Astrocyte of the spinal cord (primary cell): ENCODE measurements at places on chromosomes 4 and X.
A peak's percentile ranks its signal among the peaks of the same experiment; 100 is the strongest.

DNA sequence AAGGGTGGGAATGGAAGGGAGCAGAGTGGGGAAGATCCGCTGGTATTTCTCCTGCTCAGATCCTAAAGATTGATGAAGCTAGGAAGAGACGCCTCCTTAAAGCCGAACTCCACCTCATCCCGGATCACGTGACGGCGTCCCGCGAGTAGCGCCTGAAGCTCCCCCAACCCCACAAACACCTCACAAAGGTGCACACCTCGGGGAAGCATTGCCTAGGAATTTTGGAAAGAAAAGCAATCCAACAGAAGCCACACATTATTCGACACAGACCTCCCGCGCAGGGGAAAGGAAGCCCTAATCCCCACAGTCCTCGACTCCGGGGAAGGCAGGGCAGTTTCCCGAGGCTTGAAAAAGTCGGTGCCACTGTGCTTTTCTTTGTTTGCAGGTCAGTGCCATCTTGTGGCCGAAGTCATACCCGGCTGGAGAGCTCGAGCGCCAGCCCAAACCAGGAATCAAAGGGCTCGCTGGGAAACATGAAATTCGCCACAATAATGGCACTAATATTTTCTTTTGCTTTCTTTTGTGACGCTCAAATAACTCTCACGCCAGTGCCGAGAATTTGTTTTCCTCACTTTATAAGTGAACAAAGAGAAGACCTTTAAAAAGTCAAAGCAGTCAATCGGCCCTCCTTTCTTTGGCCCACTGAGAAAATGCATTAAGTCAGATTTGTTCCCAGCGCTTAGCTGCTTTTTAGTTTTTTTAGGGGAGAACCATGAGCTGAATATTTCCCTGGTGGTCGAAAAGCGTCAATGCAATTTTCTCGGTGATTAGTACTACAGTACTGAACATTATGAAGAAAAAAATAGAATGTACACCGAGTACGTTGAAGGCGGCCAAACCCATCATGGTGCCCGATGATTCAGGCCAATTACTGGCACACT, at the start of gene NPY1R:
Gene NPY1R, minus strand, starts transcription at position 71 of the 881 bp plus-strand sequence. CDS start 6,042 bp downstream, outside the sequence.
- DNase-seq, result peak; percentile 83

- no peak for DNase-seq
Observed at GRCh38 chrX:69031181-69031580, 134.1 kb downstream of the PJA1 start.

DNA sequence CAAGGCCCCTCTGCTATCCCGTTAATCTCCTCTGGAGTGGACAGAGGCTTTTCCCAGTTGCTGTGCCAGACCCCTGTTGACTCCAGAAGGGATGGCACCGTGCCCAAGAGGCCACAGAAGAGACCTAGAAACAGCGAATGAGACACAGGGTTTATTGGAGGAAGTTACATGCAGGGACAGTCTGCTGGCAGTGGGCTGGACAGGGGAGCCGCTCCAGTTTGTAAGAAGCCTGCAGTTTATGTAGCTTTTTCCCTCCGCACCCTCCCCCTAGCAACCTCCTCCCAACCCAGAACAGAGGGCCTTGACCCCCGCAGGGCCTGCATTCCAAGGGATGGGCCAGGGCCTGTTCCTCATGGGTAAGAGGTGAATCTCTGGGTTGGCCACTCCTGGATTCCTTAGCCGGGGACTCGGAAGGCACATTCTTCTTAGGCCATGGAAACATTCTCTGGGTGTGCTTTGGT, 216.8 kb upstream of the PSAPL1 start:
- DNase-seq, result peak; percentile 58

DNA sequence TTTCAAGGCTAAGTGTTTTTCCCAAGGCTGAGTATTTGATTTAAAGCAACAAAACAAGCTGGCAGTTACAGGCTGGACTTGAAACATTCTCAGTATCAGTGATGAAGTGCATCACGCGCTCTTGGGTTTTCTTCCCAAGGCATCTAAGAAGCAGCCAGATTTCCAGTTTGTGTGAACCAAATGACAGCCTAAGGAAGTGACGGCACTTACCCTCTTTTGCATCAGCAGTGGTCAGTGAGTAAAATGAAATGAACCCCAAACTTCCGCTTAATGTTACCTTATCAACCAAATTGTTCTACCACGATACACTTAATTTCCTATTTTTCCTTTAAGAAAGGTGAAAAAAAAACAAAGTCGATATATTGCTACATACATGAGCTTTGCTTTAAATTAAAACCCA, 15.8 kb upstream of the GYPE start:
- DNase-seq, result no peak

DNA sequence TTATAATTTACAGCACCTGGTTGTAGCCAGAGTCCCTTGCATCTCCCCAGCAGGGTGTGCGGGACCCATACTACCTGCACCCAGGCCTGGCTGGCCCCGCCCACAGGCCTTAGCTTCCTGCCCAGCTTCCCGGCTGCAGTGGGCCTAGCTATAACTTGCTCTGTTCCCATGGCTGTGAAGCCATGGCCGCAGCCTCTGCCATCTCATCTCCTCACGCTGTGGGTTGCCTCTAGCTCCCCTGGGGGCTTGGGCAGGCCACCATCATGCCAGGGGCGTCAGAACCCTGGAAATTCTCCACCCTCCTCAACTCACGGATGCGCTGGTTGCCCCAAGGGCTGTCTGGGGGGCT, 26.1 kb upstream of the SORBS2 start:
- no peak for DNase-seq

GRCh38 chr4:105329081-105329480, 144.8 kb downstream of the PPA2 start:
- no peak for DNase-seq

GRCh38 chr4:152992466-152992865, 56.3 kb downstream of the FHDC1 start:
- DNase-seq, result no peak

DNA sequence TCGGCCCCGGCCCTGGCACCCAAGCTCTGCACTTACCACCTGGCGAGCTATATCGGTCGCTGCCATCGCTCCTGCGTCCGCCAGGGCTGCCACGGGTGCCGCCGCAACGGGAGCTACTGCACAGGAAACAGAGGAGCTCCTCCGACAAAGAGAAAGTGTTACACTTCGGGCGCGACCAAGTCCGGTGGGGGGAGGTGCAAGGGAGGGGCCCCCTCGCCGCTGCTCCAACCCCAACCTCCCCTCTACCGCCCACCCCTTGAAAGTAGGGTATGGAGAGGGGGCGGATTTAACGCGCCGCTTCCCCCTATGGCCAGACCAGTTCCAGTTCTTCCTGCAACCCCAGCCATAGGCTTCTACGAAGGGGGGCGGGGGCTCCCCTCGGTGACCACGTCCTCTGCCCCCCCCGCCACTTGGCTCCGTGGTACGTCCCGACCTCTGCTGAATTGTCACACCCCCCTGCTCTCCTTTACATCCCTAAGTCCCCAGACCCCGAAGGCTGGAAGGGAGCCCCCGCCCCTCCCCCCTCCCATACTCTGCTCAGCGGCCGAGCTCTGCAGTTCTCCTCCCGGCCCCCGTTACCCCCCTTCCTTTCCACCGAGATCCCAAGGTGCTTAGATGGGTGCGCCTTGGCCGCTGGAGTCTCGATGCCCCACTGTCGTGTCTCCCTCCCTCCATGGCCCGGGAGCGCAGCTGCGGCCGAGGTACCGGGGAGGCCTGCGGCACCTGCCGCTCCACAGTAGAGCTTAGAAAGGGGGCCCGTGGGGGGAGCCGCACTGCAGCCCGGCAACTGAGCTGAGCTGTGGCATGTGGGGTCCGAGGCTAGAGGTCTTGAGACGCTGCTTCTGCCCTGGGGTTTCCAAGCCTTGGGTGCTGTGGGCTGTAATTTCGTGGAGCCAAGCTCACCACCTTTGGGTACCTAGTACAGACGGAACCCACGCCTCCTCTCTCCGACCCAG, at the start of gene SEPTIN6:
Gene SEPTIN6, minus strand, starts transcription at position 129 of the 956 bp plus-strand sequence. Its CDS starts 63 bp downstream, at position 66.
- DNase-seq, result peak; percentile 75

DNA sequence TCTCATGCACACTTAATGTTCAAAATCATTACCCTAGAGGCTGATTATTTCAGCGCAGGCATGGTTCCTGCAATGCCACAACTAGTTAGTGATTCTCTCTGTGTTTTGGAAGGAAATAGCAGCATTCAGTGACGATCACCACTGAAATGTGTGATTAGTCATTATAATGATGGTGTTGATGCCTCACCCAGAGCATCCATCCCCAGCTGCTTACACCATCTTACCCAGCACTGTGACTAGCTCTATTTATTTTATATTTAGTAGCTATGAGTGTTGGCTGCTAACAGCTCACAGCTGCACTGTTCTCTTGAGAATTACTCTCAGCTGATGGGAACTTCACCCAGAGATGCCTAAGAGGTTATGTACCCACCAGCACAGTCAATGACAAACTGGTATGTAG, 60.5 kb upstream of the TSPAN7 start:
- DNase-seq, result no peak

DNA sequence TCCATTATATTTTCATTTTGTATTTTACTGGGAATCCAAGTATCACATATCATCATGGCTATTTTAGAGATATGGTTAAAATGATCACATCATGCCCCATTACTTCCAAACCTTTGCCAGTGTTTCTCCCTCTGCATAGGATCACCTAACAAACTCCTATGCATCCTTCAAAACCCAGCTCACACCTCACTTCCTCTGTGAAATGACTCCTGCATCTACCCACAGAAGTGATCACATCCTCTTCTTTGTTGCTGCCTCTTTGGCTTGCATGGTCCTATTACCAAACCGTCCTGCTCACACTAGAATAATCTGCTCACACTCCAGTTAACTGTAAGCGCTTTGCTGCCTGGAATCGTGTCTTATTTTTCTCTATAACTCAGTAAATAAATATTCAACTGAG, 74.7 kb upstream of the C4orf50 start:
- no peak for DNase-seq

DNA sequence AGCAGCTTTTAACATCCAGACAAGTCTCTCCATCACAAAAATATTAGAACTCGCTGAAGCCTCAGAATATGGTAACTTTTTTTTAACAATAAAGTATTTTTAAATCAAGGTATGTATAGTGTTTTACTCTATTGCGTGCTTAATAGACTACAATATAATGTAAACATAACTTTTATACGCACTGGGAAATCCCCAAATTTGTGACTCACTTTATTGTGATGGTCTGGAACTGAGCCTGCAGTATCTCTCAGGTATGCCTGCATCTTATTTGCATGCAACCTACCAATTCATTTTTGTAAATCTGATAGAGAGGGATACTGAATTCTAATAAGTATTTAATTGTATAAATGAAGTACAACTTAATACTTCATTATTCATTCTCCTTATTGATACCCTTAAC, 823.5 kb downstream of the ADGRL3 start:
- DNase-seq, result no peak

DNA sequence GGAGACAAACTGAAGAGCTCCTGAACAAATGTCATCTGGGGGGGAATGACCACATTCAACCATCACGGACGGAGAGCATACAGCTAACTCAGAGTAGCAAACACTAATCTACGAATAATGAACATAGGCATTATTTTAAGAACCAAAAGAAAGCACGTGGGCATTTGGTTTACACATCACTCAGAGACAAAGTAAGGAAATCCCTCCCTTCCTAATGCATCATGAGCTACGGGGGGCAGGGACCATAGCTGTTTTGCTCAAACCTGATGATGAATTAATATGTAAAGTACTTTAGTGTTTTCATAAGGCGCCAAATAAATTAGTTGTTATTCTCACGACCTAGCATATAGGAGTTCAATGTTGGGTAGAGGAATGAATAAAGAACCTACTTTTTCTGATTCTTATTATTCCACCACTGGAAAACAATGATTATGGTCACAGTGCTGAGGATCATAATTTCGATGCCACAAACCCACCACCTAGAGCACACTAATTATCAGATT, 11.7 kb upstream of the TMEM156 start:
- DNase-seq, result no peak

DNA sequence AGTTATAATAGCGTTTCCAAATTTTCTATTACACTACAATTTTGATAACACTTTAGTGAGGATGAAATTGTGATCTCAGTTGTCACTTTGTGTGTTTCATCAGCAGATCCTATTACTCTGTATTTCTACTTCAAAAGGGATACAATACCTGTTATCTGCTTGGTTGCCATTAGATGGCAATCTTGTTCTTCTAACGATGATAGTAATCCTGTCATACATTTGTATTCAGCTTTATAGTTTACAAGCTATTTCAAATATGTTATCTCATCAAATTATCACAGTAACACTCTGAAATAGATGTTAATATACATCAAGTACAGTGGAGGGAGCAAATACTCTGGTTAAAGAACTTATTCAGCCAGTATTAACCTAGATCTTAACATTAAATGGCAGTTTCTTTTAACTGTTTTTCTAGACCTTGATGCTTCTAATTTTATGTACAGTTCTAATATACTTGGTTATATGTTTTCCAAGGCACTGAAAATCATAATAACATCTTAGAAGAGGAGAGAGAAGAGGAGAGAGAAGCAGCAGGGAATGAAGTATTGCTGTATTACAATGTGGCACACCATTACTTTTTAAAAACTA, 292.0 kb downstream of the CCSER1 start:
- DNase-seq, result peak; percentile 59

DNA sequence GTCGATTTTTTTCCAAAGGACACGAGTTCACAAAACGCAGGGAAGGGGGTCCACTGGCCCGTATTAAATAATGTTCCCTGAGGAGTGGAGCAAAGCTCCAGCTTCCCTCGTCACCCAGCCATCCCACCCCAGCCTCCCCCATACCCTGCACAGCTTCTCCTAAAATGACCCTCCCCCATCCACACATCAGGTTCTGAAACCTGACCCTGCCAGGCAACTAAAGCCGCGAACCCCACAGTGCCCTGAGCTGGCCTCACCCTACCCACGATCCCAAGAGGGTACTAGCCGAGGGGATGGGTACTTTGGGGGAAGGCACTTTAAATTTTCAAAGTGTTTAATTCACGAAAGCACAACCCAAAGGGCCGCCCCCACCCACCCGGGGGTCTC, 634 bp downstream of the APOO start:
- no peak for DNase-seq

- peak; percentile 16 for DNase-seq
Observed at GRCh38 chr4:33045334-33045733, 2325.2 kb downstream of the PCDH7 start.

DNA sequence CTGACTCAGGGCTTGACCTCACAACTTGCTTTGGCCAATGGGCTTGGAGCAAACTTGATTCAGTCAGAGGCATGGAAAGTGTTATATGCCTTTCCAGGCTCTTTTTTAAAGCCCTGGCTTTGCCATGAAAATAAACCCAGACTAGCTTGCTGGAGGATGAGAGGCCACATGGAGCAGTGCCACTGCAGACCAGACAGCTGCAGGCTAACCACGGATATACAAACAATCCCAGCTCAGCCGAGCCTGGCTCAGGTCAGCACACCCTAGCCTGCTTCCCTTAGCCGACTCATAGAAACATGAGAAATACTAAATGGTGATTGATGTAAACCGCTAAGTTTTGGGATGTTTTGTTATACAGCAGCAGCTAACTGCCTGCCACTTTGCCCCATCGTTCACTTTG, 345.1 kb downstream of the ARHGAP10 start:
- peak; percentile 37 for DNase-seq

DNA sequence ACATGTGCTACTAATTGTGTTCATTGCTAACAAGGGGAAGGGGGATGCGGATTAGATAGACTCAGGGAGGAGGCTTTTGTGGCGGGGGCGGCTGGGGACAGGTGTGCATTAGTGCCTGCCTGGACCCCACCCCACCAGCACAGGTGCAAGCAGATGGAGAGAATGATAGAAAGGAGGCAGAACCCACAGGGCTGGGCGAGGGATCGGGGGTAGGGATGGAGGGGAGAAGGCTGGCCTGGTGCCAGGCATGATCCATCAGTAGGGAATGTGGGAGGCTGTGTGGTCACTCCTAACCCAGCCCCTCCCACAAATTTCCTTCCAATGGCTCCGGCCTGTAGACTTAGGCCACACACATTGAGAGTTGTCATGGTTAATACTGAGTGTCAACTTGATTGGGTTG, 30.5 kb upstream of the CRMP1 start:
- no peak for DNase-seq
